Stimulated activated CD4-positive, alpha-beta T cell treated with anti-CD3 and anti-CD28 coated beads, Interleukin-4, amount 100 ng/mL, for 24 hours (primary cell): ENCODE measurements at places on chromosomes 7 and 10.

- DNase-seq, result no peak
Measured at GRCh38 chr10:15200626-15201025, 32.1 kb upstream of the NMT2 start.

- DNase-seq, result no peak
Measured at GRCh38 chr7:118826246-118826645, 601.7 kb downstream of the ANKRD7 start.

DNA sequence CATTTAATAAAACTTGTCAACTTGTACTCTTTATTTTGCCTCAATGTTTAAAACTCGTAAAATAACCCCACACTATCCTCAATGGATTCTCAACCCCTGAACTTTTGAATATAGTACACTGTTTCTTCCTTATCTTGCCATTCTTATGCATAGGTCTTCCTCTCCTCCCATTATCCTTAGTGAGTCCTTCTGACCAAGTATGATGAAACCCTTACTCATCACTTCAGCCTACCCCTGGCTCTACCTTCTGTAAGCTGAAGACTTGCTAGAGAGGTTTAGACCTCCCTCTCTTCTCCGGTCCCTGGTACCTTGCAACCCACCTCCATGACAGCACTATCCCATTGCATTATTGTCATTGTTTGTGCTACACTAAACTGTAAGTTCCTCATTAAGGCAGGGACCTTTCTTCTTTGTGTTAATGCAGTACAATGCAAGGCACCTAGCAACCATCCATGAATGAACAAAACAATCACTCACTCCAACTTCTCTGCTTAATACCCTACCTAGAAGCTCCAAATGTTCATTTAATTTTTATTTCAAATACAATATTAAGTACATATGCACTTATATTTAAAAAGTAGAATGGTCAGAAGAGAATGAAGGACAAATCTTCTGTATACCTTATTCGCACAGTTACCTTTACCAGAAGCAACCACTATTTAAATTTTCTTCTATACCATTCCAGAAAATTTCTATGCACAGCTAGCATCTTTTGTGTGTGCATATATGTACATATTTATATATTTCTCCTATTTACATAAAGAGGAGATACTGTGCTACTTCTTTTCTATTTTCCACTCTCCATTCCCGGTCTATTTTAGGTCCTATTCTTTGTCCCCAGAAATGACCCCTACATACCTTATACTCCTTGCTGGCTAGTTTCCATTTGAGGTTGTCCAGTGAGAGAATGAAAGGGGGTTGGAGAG is 77.5 kb downstream of the SLC16A9 start:
- no peak for DNase-seq

GRCh38 chr7:100863406-100863950 is 3.7 kb upstream of the TRIP6 start:
- DNase-seq, result no peak

DNA sequence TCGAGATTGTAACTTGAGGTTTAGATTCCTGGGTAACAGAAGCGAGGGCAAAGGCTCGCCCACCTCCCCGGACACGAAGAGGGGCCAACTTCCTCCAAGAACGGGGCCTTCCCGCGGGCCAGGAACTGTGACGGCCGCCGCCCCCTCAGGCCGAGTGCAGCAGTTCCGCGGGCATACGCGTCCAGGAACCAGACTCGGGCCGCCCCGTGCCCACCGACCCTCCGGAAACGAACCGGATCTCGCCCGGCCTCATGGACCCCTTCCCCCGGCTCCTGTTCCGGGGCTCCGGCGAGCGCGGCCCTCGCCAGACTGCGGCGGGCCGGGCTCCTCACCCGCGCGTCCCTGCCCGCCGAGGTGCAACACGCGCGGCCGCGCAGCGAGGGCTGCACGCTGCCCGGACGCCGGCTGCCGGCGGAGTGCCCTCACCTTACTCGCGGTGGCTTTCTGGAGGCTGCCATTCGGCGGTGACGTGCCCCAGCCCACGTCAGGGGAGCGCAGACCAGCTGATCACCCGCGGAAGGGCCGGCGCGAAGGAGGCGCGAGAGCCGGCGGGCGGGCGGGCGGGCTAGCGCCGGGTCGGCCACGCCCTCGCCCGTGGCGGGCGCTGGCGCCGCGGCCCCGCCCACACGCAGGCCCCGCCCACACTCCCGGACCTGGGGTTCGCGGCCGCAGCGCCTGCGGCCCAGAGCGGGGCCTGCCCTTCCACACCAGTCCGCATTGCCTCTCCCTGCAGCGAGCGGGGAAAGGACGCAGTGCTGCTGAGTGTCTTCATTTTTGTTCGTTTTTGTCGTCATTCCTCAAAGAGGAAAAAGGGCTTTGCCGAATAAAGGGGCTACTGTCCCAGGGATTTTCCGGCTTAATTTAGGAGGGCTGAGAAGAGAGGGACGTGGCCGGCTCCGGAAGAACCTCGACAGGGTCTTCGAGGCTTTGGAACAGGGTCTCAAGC is at the start of gene XPNPEP1:
TSS of gene XPNPEP1 (minus strand) at position 536 of the 946 bp plus-strand sequence. CDS start at position 458, 78 bp downstream.
- DNase-seq, result peak; percentile 82

- peak; percentile 23 for DNase-seq
Measured at GRCh38 chr10:30436191-30436611, 2.2 kb downstream of the MAP3K8 start.

DNA sequence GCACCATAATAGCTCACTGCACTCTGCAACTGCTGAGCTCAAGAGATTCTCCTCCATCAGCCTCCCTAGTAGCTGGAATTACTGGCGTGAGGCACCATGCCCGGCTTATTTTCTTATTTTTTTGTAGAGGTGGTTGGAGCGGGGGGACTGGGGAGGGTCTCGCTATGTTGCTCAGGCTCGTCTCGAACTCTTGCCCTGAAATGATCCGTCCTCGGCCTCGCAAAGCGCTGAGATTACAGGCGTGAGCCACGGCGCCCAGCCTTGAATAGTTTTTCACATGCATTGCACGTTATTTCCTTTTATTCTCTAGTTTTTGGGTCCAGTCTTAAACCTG is 526 bp upstream of the LAMTOR4 start:
- no peak for DNase-seq

- peak; percentile 29 for DNase-seq
Measured at GRCh38 chr7:103447073-103447960, 1.3 kb upstream of the SLC26A5 start.
